ENCODE measurements at places on chromosomes 5 and 9. TPM values are rescaled to one million over a fixed set of nuclear protein-coding genes. Genes with fewer than 3 reads are reported as not detected.

- no peak for DNase-seq
Measured at GRCh38 chr5:136315667-136316066, 49.7 kb downstream of the TRPC7 start.

DNA sequence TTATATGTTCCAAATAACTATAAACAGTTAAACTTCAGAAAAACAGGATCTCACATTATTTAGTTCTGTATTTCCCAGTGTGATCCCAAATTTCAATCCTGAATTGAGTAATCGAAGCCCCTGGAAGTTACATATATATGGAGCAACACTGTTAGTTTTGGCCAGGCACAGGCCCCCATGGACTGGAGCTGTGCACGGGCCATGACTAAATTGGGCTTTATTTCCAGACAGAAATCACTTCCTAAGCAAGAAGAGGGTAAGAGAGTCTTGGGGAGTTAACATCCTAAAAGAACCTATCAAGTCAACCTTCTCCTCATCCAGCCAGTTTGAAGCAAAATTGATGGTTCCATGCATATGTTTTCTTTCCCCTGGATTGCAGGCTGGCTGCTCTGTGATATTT lies 393.0 kb downstream of the TMEM167A start:
- no peak for DNase-seq

DNA sequence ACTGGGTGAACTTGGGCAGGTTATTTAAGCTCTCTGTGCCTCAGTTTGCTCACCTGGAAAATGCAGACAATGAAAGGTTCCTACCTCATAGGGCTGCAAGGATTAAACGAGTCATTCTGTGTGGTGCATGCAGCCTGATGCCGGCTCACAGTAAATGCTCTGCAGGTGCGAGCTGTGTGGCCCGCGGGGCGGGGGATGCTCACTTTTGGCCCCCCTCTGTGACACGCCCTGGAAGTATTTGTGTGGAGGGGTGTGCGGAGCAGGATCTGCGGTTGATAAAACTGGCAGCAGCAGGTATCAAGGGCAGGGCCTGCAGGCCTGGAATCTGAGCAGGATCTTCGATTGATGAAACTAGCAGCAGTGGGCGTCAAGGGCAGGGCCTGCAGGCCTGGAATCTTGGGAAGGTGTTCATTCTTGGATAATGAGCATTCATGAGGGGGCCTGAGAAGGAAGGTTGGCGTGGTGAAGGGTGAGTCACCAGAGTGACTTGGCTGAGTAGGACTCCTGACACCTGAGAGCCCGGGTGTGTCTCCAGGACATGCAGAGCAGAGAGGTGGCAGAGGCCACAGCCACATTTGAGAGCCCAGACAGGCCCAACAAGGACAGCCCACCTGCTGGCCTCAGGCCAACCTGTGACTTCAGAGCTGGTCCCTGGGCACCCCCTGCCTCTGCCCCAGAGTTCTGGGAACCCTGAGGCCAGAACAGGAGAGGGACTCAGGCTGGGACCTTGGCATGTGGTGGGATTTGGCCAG lies 11.9 kb downstream of the UNC5A start:
- no peak for DNase-seq

Gene WWC1
- total RNA-seq, result 5.0 TPM

DNA sequence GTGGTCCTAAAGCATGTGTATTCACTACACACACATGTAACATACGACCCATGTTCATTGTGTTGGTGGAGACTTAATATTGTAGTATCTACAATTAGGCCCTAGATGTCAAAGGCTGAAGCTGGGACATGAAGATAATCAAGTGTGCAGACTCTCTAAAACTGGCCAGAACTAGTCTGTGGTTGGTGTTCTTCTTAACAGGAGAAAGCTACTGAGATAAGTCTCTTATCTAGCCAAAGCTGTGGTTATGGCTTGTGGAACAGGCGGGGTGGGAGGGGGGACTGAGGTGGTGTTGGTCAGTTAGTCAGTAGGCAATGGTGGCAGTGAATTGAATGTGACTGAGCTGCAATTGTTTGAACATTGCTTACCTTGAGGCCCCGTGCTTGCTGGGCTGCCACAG lies 112.7 kb upstream of the SLC24A2 start:
- no peak for DNase-seq

Gene BTNL9
- total RNA-seq, result not detected

Gene IL11RA
- 10.4 TPM for total RNA-seq

- DNase-seq, result no peak
Measured at GRCh38 chr9:16884952-16885513, 14.6 kb upstream of the BNC2 start.

- peak; percentile 77 for DNase-seq
Measured at GRCh38 chr9:136488247-136489214, 5.7 kb upstream of the SEC16A start.

- DNase-seq, result peak; percentile 60
Measured at GRCh38 chr5:157198277-157198986, 17.8 kb downstream of the ITK start.

GRCh38 chr9:122057211-122057610 lies 35.9 kb downstream of the TTLL11 start:
- no peak for DNase-seq

GRCh38 chr5:368183-369084 lies 46.9 kb downstream of the AHRR start:
- DNase-seq, result no peak

DNA sequence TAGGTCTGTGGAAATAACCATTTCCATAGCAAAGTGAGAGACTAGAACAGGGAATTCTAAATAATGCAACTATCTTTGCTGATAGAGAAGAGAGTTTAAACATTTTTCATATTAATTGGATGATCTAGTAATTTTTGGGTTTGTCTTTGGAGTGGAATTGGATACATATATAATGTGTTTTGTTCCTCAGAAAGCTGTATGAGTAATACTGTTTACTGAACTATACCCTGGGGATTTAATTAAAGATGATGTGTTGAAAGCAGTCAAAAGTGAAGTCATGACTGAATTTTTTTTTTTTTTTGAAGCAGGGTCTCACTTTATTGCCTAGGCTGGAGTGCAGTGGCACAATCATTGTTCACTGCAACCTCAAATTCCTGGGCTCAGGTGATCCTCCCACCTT lies 17.9 kb downstream of the FER start:
- DNase-seq, result no peak

DNA sequence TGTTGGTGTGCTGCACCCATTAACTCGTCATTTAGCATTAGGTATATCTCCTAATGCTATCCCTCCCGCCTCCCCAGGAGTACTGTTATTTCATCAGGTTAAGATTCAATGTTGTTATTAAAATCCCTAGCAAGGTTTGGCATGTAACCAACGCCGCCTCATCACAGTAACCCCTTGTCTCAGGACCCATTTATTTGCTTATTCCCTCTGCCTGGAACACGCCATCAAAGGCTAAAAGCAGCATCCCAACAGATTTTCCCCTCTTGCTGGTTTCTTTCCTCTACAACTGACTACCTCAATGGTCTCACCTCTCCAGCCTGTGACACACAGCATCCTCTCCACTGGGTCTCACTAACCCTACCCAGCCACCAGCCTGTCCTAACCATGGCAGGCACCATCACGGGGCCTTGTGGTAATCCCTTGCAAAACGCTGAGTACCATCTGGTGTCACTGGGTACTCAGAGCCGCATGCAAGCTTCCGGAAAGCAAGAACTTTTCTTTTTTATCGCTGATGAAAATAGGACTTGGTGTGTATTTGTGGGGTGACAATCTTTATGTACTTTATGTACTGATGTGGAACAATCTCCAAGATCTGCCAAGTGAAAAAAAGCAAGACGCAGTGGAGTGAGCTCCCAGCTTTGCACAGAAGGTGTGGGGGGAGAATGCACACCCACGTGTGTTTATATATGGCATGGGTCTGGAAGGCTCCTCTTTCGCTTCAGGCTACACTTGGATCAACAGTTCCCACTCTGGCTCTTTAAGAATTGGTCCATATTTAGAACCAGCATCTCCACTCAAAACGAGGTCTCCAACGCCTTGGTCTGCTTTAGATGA lies 6.1 kb downstream of the RPS14 start:
- no peak for DNase-seq

Gene HAVCR1
- total RNA-seq, result not detected

DNA sequence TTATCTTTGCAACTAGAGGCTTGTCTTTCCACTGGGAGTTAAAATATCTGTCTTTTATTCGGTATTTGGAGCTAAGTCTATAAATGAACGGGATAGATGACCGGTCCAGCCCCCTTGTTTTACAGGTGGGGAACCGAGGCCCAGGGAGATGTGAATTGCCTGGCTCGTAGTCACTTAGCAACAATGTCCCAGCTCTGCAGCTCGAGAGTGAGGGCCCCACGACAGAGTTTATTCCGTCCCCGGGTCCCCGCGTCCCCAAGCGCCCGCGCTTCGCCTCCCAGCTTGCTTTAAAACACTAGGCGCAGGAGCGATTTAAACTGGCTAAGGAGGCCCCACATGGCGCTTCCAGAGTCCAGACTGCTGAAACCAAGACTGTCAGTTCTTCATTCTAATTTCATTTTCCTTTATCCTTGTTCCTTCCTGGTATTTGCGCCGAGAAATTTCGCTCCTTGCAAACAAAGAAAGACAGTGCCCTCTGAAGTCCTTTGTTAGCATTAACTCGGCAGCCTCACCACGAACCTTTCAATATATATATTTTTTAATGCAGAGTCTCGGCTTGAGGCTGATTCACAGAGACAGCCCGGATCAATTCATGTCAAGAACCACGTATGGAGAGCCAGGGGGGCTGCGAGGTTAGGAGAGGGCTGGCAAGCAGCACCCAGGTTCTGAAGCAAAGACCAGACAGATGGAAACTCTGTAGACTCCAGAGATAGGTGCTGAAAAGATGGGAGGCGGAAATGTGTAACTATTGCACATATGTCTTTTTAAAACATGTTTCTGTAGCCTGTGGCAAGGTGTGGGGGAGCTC lies 1.4 kb upstream of the ENC1 start:
- no peak for DNase-seq

GRCh38 chr5:144896473-144896872 lies 725.8 kb downstream of the KCTD16 start:
- no peak for DNase-seq

Gene ZNF474
- not detected for total RNA-seq

DNA sequence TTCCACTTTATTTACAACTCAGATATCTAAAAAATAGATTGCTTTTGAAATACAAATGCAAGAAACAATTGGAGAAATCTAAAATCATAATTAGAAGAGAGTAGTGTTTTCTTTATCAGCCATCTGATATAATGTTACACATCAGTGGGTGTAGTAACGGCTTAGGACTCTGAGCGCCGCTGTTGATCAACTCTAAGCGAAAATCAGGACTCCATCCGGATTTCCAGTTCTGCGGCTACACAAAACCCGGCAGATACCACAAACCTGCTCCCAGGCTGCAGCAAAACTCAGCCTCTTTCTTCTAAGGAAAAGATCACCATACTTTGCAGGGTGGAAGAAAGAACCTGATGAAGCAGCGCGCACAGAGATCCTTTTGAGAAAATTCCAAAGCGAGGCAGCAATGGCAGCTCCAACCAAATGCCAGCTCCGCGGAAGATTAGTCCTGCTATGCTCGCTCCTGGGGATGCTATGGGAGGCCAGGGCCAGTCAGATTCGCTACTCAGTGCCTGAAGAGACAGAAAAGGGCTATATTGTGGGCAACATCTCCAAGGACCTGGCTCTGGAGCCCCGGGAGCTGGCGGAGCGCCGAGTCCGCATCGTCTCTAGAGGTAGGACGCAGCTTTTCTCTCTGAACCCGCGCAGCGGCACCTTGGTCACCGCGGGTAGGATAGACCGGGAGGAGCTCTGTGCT lies at the start of gene PCDHGA9:
TSS of gene PCDHGA9 (plus strand) at position 226 of the 691 bp plus-strand sequence. CDS start at position 401, 175 bp downstream.
- DNase-seq, result no peak

- no peak for DNase-seq
Measured at GRCh38 chr9:34059281-34059680, 10.6 kb upstream of the UBAP2 start.

GRCh38 chr5:80094236-80094738 lies 59.1 kb downstream of the THBS4 start:
- no peak for DNase-seq

Gene OGN
- total RNA-seq, result not detected

GRCh38 chr9:93096131-93096802 lies at the start of gene CARD19:
Gene CARD19 (plus strand): TSS chr9:93096217. CDS start chr9:93096346, 129 bp downstream.
- peak; percentile 36 for DNase-seq

- no peak for DNase-seq
Measured at GRCh38 chr5:122253794-122254193, 58.2 kb upstream of the SNCAIP start.

DNA sequence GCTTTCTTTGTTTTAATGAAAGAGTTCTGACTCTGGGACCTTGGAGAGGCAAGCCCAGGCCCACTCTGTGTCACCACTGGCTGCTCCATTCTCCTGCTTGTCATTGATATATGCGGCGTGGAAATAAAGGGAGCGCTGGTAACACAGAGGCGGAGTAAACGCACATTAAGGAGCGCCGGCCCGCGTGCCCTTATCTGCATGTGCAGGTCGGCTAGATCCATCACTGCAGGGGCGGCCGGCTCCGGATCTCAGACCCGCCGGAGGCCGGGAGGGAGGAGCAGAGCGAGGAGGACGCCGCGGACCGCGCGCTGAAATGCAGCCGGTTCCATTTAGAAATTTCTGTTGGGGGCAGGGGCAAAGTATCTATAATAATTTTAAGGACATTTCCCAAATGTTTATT lies 70.8 kb downstream of the MRPL36 start:
- no peak for DNase-seq

Gene ELOVL7
- total RNA-seq, result 0.05 TPM

- DNase-seq, result no peak
Measured at GRCh38 chr9:111621895-111622480, 9.1 kb upstream of the DNAJC25 start.

- no peak for DNase-seq
Measured at GRCh38 chr5:142222866-142223558, 101.8 kb downstream of the SPRY4 start.

DNA sequence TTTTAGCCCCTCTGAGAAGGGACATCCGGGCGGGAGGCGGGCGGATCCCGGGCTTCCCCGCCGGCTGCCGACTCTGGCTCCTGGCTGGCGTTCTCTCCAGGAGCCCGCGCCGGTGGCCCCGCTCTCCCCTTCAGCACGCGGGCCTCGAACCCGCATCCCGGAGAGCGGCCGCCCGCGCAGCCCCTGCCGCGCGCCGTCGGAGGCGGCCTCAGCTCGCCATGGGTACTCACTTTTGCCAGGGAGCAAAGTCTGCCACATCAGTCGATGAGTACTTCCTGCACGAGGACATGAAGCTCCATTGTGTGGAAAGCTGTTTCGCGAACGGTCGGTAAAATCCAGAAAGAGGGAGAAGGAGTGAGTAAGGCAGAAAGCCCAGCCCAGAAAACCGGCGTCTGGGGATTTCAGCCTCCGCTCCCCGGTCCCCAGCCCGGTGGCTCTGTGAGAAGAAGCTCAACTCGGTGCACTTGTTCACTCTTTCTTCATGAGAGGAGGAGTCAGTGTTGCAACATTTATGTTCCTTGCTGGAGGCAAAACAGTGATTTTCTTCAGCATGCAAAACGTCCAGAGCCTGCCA lies at the start of gene PRLR:
TSS of gene PRLR (minus strand) at position 450 of the 574 bp plus-strand sequence. CDS start 140,867 bp downstream, outside the sequence.
- DNase-seq, result no peak

Data from activated T-cell treated with anti-CD3 and anti-CD28 coated beads, Interleukin-2, amount 50 U/mL, for 4 hours (primary cell).